CMK (cell line): ENCODE measurements at places on chromosomes 4 and X.

DNA sequence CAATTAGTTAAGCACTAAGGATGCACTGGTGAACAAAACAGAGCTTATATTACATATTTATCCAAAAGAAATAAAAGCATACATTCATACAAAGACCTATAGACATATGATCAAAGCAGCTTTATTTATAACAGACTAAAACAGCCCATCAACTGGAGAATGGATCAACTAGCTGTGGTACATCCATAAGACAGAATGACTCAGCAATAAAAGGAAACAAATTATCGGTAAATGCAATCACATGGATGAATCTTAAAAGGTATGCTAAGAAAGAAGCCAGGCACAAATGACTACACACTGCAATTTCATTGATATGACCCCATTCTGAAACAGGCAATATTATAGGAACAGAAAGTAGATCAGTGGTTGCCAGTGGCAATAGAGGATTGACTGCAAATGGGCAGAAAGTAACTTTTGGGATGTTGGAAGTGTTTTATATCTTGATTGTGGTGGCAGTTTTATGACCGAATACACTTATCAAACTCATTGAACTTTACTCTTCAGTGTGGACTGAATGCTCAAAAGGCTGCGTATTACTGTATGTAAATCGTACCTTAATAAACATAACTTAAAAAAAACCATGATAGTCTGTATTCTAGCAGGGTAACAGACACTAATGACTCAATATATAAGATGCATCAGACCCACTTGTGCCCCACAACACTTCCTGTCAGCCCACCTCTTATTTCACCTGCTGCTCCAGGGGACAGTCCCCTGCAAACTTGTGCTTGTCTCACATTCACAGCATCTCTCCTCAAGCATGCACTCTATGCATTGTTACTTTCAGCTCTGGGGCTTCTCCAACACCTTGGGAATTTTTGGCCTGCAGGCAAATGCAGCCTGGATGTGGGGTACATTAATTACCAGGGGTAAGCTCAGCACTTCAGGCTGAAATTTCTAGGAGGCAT lies 59.1 kb downstream of the MID1IP1 start:
- no peak for DNase-seq

DNA sequence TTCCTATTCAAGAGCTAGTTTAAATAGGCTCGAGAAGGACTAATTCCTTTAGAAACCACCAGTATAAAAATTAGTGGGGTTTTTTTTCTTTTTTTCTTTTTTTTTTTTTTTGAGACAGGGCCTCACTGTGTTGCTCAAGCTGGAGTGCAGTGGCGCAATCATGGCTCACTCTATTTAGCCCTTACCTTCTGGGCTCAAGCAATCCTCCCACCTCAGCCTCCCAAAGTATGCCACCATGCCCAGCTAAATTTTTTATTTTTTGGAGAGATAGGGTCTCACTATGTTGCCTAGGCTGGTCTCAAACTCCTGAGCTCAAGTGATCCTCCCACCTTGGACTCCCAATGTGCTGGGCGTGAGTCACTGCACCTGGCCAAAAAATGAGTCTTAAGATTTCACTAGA lies 52.8 kb downstream of the APOO start:
- DNase-seq = no peak

- peak; percentile 8 for DNase-seq
Measured at GRCh38 chrX:10722851-10723250, 102.5 kb upstream of the MID1 start.

DNA sequence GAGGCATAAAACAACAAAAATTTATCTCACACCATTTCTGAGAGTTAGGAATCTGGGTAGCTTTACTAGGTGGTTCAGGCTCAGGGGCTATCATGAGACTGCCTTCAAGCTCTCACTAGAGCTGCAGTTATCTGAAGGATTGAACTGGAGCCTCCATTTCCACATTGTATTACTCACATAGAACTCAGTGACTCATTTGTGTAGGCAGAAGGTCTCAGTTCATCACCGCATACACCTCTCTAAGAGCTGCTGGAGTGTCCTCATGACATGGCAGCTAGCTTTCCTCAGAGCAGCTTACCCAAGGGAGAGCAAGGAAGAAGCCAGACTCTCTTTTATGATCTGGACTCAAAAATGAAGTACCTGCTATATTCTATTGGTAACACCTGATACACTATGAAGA lies 389.2 kb downstream of the IQCM start:
- DNase-seq = no peak

- DNase-seq = no peak
Measured at GRCh38 chr4:153757407-153757806, 2.4 kb downstream of the RNF175 start.

- DNase-seq = no peak
Measured at GRCh38 chr4:138961664-138962063, 53.9 kb upstream of the NOCT start.

DNA sequence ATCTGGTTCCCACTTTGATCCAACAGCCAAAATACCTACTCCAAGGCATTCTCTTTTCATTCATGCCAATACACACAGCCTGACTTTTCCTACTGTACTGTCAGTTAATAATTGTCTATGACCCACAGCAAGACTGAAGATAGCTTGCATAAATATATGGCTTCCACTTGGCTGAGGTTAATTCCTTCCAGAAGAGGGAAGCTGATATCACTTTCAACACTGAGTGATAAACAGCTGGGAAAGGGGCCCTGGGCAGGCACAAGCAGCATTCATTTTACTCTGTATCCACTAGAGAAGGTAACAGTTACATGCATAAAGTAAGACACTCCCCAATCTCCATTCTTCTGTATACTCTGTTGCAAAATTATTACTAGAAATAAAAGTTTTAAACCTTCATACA lies 200.2 kb upstream of the UGT8 start:
- DNase-seq = no peak
